ENCODE measurements at places on chromosomes 4 and X. TPM values are rescaled to one million over a fixed set of nuclear protein-coding genes. Genes with fewer than 3 reads are reported as not detected.

Gene NFKB1
- 32.5 TPM for total RNA-seq

DNA sequence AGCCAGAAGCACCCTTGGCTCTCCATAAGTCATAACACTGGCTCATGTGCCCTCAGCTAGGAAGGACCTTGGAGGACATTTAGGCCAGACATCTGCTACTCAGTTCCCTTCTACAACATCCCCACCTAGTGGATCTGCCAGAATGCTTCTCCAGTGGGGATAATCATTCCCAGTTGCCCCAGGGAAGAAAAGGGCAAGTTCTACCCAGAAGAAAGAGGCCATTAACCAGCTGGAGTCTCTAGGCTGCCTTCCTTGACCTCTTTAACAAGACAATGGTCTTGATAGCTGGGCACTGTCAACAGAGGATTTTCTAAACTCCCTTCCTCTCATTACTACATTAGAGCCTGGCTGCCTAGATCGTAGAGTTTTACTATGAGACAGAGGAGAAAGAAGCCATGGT, 42.0 kb downstream of the LGI2 start:
- peak; percentile 32 for DNase-seq

- no peak for DNase-seq
These were observed 81.2 kb downstream of the ABLIM2 start for GRCh38 chr4:8077181-8078108.

GRCh38 chr4:113636877-113637276, 124.7 kb downstream of the CAMK2D start:
- DNase-seq = peak; percentile 93

DNA sequence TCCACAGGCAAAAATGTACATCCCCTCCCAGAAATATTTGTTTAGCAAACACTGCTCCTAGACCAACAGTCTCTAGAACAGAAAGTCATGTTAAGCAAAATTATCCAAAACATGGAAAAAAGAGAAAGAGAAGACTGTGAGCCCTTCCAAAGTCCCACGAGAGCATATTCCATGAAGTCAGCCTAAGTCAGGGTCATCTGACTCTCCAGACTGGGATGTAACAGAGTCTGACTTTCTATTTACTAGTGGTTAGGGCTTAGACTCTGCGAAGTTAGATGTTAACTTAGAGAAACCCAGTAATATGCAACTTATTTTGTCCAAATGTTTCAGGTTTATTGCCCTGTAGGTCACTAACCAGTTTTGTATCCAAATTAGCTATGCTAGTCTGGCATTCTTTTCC, 102.3 kb downstream of the MID1 start:
- no peak for DNase-seq

- DNase-seq = peak; percentile 7
These were observed 63.5 kb upstream of the WDR17 start for GRCh38 chr4:176002007-176002613.

- DNase-seq = no peak
These were observed 549.0 kb upstream of the MAGEB2 start for GRCh38 chrX:29666366-29666765.

- no peak for DNase-seq
These were observed 31.6 kb upstream of the KIT start for GRCh38 chr4:54626113-54626512.
